RWPE2 (cell line): ENCODE measurements at places on chromosomes 13 and 19.

DNA sequence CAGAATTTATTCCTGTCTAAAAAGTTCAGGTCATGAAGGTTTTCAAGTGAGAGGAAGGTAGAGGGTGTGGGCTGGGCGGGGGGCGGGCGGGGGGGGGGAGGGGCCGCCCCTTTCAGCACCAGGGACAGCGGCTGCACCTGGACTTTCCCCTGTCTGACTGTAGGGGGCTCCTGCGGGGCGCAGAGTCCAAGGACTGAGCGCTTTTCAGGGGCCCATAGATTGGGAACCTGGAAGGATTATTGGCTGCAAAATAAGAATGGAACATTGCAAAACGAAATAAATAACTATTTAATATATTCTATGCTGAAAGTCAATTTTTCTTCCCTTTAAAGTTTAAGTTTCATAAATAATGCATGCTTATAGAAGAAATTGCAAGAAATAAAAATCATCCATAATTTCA, 8.9 kb upstream of the CYP4F3 start:
- DNase-seq, result no peak

DNA sequence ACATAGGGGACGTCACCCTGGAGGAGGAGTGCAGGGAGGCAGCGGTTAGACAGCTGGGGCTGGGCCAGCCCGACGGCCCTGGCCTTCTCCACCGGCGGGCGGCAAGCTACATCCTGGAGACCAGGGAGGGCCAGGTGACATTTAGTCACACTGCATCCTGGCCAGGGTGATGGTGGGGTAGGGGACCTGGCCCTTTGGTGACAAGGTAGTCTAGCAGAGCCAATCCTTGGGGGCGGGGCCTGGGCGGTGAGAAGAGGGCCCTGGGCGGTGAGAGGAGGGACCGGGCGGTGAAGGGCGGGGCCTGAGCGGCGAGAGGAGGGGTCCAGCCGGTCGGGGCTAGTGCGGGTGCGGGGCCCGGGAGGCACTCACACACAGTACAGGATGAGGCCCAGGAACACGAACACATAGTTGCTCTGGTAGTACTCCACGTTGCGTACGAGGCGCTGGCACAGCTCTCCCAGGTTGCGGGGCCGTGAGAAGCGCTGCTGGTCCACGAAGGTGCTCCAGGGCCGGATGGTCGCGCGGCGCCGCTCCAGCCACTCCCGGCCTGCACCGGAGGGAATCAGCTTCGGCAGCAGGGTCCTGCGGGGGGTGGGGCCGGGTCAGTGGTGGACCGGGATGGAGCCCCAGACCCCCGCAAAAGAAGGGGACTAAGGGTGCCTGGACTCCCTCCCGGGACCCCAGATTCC, 610 bp downstream of the RABAC1 start:
- peak; percentile 87 for DNase-seq

DNA sequence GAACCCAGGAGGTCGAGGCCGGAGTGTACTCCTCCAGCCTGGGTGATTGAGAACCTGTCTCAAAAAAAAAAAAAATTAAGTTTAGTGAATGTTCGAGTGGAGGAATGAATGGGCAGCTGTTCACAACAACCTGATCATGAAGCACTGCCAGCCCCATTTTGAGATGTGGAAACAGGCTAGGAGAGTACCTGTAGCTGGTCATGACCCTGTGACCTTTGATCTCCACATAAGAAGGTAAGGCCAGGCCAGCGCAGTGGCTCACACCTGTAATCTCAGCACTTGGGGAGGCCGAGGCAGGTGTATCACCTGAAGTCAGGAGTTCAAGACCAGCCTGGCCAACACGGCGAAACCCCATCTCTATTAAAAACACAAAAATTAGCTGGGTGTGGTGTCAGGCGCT, 7.6 kb downstream of the RAVER1 start:
- no peak for DNase-seq

DNA sequence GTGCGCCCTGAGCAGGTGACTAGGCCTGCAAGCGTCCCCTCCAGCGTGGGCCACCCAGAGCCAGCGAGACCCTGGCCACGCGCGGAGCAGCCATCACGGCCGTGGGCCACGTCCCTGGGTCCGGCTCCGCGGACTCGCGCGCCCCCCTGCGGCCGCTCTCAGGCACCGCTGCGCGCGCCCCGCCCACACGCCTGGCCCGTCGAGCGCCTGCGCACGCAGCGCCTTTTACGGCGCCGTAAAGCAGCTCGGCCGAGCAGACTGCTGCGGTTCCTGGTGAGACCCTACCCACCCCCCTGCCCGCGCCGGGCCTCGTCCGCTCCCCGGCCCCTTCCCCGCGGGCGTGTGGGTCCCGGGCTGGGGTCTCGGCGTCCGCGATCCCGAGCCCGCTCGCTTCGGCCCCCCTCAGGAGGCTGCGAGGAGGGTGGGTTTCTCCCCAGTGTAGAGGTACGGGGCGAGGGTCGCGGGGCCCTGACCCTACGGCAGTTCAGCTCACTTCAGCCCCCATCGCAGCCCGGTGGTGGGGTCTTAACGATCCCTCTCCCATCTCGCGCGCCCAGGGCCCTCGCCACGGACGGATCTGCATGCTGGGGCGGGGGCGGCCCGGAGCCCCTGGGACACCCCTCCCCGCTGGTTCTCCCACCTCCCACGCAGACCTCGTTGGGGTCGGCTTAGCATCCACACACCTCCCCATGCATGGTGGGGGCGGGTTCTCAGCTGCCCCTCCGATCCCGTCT, at the start of gene TRAPPC5:
Gene TRAPPC5 (plus strand): TSS at position 228 of the 734 bp plus-strand sequence. CDS start 1,421 bp downstream, outside the sequence.
- no peak for DNase-seq

GRCh38 chr13:85436029-85436428, 363.2 kb downstream of the SLITRK6 start:
- DNase-seq, result no peak

GRCh38 chr19:39506944-39507714, 7.8 kb upstream of the SELENOV start:
- no peak for DNase-seq

- DNase-seq, result no peak
These were observed 721.1 kb downstream of the EFNB2 start for GRCh38 chr13:105814219-105814901.

DNA sequence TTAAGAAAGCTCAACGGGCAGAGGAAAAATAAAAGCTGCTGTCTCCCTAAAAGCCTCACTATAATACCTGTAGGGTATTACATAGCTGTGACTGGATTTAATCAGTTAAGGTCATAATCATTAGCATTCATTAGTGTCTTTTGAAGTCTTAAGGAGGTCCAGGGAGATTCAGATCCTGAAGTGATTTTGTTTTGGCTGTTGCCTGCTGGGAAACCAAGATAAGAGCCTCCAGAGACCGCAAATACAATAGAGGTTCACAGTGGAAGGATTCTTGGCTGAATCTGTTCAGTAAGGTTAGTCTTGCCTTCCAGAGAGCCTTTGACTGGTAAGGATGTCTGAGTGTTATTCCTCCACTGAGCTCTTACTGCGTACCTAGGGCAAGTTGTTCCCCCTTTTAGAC, 54.0 kb upstream of the TNFRSF19 start:
- DNase-seq, result no peak

DNA sequence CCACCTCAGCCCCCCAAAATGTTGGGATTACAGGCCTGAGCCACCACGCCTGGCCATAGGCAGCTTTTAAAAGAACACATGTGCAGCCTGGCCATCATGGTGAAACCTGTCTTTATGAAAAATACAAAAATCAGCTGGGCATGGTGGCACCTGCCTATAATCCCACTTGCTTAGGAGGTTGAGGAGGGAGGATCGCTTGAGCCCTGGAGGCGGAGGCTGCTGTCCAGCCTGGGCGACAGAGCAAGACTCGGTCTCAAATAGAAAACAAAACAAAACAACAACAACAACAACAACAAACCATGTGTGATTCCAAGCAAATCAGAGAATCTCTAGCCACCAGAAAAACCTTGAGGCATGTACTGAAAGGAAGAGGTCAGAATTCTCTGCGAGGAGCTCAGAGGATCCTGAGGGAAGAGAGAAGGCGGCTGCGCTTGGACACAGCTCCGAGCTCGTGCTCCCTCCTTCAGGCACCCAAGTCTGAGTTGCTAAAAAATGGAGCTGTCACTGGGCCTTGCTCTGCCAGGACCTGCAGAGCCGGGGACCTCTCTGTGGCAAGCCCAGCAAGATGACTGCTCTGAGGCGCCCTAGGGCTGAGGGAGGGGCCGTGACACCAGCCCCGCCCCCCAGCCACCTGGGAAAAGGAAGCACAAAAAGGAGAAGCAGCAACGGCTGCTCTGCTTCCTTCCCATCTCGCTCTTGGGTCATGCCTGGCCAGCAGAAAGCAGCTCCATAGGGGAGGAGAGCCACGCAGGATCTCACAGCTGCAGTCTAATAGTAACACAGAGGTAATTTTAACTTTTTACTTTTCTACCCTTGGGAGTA, at the start of gene ARL11:
Gene ARL11 (plus strand): TSS at position 677 of the 822 bp plus-strand sequence. CDS start 1,941 bp downstream, outside the sequence.
- no peak for DNase-seq

DNA sequence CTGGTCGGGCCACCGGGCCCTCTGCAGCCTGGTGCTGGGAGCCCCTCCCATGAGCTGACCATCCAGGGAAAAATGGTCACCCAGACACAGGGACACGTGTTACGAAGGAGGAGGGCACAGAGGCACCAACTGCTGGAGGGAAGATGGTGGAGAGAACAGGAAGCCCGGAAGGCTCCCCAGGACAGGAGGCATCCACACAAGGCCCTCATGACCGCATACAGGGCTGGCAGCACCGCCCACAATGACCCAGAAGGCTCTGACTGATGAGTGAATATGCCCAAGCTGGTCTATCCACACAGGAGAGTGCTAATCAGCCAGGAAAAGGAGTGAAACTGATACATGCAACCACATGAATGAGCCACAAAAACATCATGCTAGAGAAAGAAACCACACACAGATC, 14.0 kb upstream of the TMEM86B start:
- no peak for DNase-seq

DNA sequence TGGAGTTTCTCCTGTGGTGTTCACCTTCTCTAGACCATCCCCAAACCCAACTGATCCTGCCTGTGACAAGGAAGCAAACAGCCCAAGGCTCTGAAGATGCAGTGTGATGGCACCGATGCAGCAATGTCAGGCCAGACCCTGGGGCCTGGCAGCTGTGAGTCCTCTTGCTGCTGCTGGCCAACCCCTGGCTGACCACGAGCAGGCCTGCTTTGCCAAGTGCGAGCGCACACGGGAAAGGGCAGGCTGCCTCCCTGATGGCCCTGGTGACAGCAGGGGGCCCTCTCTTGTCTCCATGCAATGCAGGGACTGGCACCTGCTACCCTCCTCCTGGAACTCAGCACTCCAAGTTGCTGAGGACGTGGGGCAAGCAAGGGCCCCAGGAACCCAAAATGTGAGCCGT, 5.4 kb upstream of the VSTM2B start:
- no peak for DNase-seq

DNA sequence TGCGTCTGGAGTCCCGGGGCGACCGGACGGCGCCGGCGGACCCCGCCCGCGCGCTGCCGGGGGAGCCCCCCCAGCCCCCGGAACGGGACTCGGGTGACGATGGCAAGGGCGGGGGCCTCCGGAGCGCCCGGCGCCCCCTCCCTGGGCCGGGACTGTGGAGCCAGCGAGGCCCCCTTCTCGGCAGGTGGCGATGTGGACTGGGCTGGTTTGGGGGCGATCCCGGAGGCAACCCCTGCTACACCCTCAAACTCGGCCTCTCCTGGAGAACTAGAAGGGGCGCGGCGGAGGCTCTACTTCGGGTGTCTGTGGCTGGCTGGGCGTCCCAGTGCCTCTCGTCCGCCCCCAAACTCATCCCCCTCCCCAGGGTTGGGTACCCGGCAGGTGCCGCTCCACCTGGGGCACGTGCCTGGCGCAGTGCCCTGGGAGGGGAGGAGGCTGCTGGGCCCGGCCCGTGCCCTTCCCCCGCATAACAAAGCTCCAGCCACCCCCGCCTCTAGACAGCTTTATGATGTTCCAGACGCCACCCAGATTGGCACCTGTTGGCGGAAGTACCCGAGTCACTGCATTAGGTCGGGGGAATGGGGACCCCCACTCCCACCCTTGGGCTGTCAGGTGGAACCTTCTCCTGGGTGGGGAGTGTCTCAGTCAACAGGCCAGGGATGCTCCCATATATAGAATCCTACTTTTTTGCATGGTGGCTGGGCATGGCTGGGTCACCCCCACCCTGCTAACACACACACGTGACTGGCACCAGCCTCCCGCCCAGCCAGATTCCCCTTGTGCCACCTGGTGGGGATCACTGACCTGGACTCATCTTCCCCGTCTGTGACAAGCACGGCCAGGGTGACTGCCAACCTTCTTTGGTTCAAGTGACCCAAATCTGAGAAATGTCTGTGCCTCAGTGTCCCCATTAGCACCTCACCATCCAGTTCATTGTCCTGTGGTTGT, 722 bp downstream of the PKN1 start:
- no peak for DNase-seq

- no peak for DNase-seq
These were observed 9.1 kb downstream of the FFAR2 start for GRCh38 chr19:35457173-35457572.

DNA sequence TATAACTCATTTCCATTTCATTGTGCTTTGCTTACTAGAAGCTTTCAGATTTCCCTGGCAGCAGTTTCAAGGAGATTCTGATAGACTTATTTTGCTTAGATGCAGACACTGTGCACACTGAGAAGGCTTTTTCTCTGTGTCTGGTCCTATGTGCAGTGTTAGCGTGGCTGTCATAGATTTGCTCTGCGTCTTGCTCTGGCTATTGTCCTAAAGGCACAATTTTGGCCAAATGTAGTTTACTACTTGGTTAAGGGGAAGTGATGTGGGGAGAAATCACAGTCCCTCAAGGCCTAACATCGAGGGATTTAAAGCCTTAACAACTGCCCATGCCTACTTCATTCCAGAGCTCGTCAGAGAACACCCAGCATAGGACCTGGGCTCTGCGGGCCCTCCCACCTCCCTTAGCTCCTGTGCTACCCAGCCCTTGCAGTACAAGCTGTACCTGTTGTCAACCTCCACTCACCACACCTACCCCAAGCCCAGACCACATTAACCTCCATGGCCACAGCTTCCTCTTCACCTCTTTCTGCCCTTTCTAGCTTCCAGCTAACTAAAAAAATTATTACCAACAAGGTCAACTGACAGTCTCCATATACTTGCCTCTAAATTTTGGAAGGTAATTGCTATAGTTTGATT, 38.9 kb upstream of the KATNAL1 start:
- no peak for DNase-seq

- no peak for DNase-seq
These were observed 780.4 kb upstream of the SLITRK6 start for GRCh38 chr13:86579662-86580061.

- DNase-seq, result no peak
These were observed 22.1 kb downstream of the VASP start for GRCh38 chr19:45529420-45529785.

GRCh38 chr13:48304143-48304876, 759 bp downstream of the RB1 start:
- no peak for DNase-seq
